Glutamatergic neuron (in vitro differentiated cells): ENCODE measurements at places on chromosomes 2 and 18. TPM values are rescaled to one million over a fixed set of nuclear protein-coding genes. Genes with fewer than 3 reads are reported as not detected.

- no peak for DNase-seq
Observed at GRCh38 chr2:38374984-38375383, 2.1 kb downstream of the ATL2 start.

The RAB11FIP5 gene
- total RNA-seq, result 13.5 TPM

GRCh38 chr18:24054130-24054529, 39.6 kb downstream of the TTC39C start:
- no peak for DNase-seq

The CD207 gene
- 0.51 TPM for total RNA-seq

The SFTPB gene
- not detected for total RNA-seq

DNA sequence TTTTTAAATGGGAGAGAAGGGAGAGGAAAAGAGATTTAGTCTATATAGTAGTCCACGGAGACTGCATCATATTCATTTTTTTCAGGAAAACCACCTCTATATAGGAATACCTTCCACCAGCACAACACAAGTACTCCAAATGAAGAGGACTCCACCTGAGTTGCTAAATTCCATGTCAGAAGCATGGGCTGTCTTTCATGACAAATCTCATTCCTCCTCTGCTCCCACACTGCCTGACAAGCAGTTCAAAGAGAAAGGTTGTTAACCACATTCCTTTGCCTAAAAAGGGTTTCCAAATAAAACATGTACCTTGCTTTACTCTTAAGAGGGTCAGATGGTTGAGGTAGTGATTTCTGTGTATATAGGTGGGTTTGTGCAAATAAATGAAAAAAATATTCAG, 122.0 kb downstream of the TMEFF2 start:
- DNase-seq, result no peak

The INHBB gene
- 0.34 TPM for total RNA-seq

DNA sequence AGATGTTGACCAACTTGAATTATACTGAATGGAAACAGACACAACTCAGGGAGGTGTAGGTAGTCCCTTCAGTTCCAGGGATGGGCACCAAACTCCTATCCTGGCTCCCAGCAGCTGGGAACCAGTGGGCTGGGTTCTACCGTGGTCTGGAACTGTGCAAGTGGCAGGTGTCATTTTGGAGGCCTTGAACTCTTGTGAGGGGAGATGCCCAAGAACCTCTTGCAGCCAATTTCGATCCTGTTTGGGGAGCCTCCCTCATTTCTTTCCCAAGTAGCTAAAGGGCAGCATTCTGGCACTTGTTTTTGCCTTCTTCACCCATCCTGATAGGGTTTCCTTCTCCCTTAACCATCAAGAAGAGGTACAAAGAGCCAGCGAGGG, 200.2 kb downstream of the ANKRD30B start:
- no peak for DNase-seq

The EPG5 gene
- 36.6 TPM for total RNA-seq

The MPP4 gene
- 0.25 TPM for total RNA-seq

The FZD7 gene
- total RNA-seq, result 19.0 TPM

The CETN1 gene
- not detected for total RNA-seq
